Prostate gland (tissue), 2 donors: ENCODE measurements at places on chromosomes 3 and 15. TPM values are rescaled to one million over a fixed set of nuclear protein-coding genes. Genes with fewer than 3 reads are reported as not detected.

DNA sequence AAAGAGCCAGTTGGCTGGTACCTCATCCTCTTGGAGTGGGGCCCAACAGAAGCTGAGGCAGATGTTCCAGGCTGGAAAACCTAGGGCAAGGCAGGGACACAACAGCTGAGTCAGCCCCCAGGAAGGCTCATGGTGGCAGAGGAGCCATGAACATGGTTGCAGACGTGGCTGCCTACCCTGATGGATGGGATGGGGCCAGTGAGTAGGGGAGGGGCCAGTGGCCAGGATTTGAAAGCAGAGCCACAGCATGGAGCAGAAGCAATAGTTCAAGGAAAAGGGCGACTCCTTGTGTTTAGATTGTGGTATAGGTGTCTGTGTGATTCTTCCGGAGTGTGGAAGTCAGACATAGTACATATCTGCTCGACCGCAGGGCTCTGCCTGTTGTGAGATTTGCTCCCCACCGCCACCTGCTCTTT lies 24.2 kb downstream of the PXYLP1 start:
- H3K4me3 ChIP-seq: no peak overlapping the region
- no peaks in the 10 kb centered on the region for H3K27me3 ChIP-seq
- no peak for DNase-seq
- no peak overlapping the region for H3K27ac ChIP-seq

DNA sequence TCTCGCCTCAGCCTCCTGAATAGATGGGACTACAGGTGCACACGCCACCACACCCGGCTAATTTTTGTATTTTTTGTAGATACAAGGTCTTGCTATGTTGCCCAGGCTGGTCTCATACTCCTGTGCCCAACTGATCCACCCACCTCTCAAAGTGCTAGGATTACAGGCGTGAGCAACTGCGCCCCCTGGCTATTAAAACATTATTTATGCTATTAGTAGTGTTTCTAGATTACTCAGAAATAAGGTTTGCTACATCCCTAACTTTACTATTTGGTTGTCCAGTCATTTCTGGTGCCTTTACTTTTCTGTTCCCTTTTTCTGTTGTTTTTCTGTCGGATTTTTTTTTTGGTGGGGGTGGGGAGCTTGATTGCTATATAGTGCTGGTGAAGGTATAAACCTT lies 393.6 kb upstream of the TPM1 start:
- DNase-seq: no peak
- H3K4me1 ChIP-seq: no peaks in the 10 kb centered on the region
- H3K36me3 ChIP-seq: no peaks in the 10 kb centered on the region
- no peaks in the 10 kb centered on the region for H3K27me3 ChIP-seq

Gene ALDH1L1
- total RNA-seq: 19.6 TPM

DNA sequence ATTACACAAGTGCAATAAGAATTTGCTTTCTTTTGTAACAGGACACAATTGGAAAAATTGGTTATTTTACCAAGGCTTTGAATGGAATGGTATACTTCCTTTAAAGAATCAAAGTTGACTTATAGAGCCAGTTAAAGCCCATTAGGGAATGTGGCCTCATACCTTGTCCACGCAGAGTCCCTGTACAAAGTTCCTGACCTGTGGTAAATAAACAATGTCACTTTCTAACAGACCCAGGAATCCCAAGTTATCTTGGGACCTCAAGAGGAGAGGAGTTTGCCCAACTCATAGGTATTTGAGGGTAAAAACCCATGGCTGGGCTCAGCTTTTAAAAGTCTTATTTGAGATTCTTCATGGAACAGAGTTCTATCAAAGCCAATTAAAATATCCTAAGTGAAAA lies 12.0 kb upstream of the NUP210 start:
- no peak for DNase-seq
- no peak overlapping the region for H3K4me3 ChIP-seq
- H3K27me3 ChIP-seq: peaks cover 4% of the 10 kb centered on the region
- no peak overlapping the region for H3K27ac ChIP-seq

DNA sequence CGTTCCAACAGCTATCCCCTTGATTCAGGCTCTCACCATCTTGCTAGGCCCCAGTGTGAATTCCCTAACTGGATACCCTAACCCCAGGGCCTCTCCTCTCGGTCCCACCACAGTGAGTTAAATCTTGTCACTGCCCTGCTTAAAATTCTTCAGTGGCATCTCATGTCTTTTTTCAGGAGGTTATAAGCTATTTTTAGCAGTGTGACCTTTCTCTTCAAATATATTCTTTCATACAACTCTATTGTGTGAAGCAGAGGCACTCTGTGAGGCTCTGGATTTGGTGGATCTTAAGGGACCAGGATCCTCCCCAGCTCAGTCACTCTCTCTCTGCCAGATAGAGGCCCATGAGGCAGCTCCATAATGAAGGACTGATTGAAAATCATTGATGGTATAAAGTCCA lies 760.4 kb downstream of the NTRK3 start:
- H3K36me3 ChIP-seq: no peaks in the 10 kb centered on the region
- no peaks in the 10 kb centered on the region for H3K27me3 ChIP-seq
- H3K27ac ChIP-seq: no peak overlapping the region
- DNase-seq: no peak

DNA sequence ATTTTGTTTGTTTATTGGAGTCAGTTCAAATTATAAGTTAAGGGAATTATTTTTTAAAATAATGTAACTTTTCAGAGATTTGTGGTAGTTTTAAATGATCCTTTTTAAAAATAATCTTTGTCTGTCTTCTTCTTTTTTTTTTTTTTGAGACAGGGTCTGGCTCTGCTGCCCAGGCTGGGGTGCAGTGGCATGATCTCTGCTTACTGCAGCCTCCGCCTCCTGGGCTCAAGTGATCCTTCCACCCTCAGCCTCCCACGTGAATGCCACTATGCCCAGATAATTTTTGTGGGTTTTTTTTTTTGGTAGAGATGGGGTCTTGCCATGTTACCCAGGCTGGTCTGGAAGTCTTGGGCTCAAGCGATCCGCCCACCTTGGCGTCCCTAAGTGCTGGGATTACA lies 12.6 kb downstream of the FNDC3B start:
- no peaks in the 10 kb centered on the region for H3K36me3 ChIP-seq
- H3K27ac ChIP-seq: no peak overlapping the region
- no peaks in the 10 kb centered on the region for H3K4me1 ChIP-seq
- H3K27me3 ChIP-seq: no peaks in the 10 kb centered on the region
- H3K4me3 ChIP-seq: no peak overlapping the region

DNA sequence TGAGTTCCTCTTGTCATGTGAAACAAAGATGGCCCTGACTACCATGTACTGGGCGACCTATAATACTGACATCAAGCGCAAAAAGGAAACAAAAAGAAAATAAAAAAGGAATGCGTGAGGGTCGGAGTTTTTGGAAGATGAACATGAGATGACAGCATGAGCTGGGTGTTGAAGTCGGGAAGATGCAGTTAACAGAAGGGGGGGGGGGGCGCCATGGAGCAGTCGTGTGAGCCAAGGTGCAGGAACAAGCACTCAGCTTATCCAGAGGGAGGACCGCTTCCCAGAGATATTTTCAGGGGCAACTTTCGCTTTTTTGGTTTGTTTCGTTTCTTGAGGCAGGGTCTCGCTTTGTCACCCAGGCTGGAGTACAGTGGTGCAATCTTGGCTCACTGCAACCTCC lies 110.2 kb downstream of the RORA start:
- H3K27ac ChIP-seq: no peak overlapping the region
- H3K27me3 ChIP-seq: no peaks in the 10 kb centered on the region
- no peak overlapping the region for H3K4me3 ChIP-seq
- no peaks in the 10 kb centered on the region for H3K4me1 ChIP-seq
- DNase-seq: no peak

- no peaks in the 10 kb centered on the region for H3K36me3 ChIP-seq
- H3K4me1 ChIP-seq: no peaks in the 10 kb centered on the region
- H3K4me3 ChIP-seq: no peak overlapping the region
- H3K27me3 ChIP-seq: no peaks in the 10 kb centered on the region
These were observed 33.2 kb downstream of the SLC25A26 start for GRCh38 chr3:66253790-66254620.

DNA sequence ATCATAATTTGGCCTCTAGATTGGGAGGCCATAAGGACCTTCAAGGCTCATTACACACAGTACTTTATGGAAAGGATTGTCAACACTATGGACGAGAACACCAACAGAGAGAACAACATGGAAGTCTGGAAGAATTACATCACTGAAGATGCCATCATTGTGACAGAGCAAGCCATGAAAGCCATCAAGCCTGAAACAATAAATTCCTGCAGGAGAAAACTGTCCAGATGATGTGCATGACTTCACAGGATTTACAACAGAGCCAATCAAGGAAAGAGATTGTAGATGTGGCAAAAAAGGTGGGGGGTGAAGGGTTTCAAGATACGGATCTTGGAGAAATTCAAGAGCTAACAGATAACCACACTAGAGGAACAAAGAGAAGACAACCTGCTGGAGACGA lies 15.9 kb downstream of the IL17RB start:
- no peaks in the 10 kb centered on the region for H3K27me3 ChIP-seq
- H3K27ac ChIP-seq: no peak overlapping the region
- H3K36me3 ChIP-seq: no peaks in the 10 kb centered on the region
- no peak for DNase-seq
- no peak overlapping the region for H3K4me3 ChIP-seq
- H3K4me1 ChIP-seq: no peaks in the 10 kb centered on the region

DNA sequence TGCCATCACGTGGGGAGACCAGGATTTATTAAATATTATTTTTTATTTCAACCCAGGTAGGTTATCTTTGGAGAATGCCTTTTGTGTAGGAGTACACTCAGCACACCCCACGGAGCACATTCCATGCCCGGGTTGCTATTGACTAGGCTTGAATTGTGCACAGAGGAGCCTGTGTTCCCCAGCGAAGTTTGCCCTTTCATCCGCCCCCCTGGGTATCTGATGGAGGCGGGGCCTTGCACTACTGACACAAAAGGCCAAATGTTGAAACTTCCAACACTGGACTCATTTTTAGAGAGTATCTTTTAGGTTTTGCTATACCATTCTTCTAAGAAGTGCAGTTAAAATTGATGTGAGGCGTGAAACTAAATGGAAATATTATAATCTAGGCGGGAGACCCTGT lies 39.3 kb upstream of the PPP4R2 start:
- H3K27ac ChIP-seq: no peak overlapping the region
- no peaks in the 10 kb centered on the region for H3K27me3 ChIP-seq
- no peaks in the 10 kb centered on the region for H3K4me1 ChIP-seq

Gene CHRNB4
- total RNA-seq: not detected

- peak overlapping the region; percentile 73 for H3K27ac ChIP-seq
- no peaks in the 10 kb centered on the region for H3K27me3 ChIP-seq
- no peaks in the 10 kb centered on the region for H3K36me3 ChIP-seq
- DNase-seq: peak; percentile 88
- H3K4me1 ChIP-seq: peaks cover 22% of the 10 kb centered on the region
These were observed 25.4 kb downstream of the HES1 start for GRCh38 chr3:194161131-194162045.

GRCh38 chr15:74293021-74293810 lies 57.1 kb downstream of the CCDC33 start:
- no peaks in the 10 kb centered on the region for H3K27me3 ChIP-seq
- no peaks in the 10 kb centered on the region for H3K4me1 ChIP-seq
- H3K27ac ChIP-seq: no peak overlapping the region
- H3K4me3 ChIP-seq: no peak overlapping the region
- no peaks in the 10 kb centered on the region for H3K36me3 ChIP-seq

DNA sequence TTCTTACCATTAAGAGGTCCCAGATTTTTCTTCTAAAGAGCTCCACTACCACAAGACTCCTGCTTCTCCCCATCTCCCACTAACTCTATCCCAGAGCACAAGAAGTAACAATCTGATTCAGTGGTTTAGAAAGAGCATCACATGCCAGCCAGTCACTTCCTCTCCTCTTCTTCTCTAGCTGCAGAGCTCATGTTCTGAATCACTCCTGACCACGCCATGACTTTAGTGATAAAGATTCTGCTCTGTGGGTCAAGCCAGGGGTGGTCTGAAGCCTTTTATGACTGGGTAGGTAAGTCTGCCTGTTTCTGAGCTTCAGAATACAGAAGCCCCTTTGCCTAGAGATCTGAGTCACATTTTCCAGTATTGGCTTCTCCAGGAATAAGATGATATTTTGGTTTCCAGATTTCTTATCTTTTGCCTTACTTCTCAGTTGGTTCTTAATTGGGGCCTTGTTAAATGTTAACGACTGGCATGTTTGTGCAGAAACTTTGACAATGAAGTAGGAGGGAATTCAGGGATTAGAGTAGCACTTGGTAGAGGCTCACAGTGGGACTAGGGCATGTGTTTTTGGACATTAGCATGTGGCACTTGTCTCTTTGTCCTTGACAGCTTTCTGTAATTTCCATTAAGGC lies 27.6 kb upstream of the ADAMTSL3 start:
- H3K27me3 ChIP-seq: no peaks in the 10 kb centered on the region
- no peak overlapping the region for H3K4me3 ChIP-seq
- H3K4me1 ChIP-seq: no peaks in the 10 kb centered on the region

DNA sequence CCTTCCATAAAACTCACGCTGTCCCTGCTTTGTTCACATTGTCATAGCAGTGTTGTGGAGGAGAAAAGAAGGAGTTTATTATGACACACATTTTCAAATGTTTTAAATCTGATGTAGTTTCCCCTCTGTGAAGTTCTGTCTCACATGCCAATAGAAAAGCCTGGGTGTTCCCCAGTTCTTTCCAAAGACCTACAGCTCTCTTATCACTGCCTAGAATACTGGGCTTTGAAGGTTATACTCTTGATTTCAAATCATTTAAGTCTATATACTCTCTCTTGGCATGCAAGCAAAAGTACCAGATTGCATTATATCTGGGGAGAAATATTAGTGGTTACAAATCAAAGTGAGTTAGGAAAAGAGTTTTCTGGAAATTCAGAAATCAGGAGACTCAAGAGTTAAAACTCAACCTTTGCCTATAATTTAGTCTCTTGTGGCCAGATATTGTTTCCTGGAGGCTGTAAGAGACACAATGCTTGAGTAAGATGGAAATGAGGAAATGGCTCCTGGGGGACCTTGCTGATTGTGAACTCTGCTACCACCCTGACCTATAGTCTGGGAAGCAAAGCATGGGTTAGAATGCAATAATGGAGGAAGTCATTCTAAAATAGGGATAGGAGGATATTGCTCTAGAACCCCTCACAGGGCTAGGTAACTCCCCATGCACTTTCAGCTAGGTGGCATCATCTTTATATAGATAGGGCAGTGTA lies 182.8 kb downstream of the KCNAB1 start:
- DNase-seq: no peak
- H3K4me3 ChIP-seq: no peak overlapping the region
- H3K27ac ChIP-seq: no peak overlapping the region
- no peaks in the 10 kb centered on the region for H3K36me3 ChIP-seq
- no peaks in the 10 kb centered on the region for H3K4me1 ChIP-seq
- H3K27me3 ChIP-seq: no peaks in the 10 kb centered on the region

- H3K36me3 ChIP-seq: no peaks in the 10 kb centered on the region
- no peaks in the 10 kb centered on the region for H3K4me1 ChIP-seq
- H3K27ac ChIP-seq: no peak overlapping the region
- no peak for DNase-seq
- H3K4me3 ChIP-seq: no peak overlapping the region
- H3K27me3 ChIP-seq: no peaks in the 10 kb centered on the region
These were observed 88.7 kb downstream of the DMXL2 start for GRCh38 chr15:51533672-51534398.

Gene TRAIP
- 2.8 TPM for total RNA-seq
